Activated naive CD8-positive, alpha-beta T cell treated with anti-CD3 and anti-CD28 coated beads, Interleukin-2, amount 50 U/mL, for 16 hours (primary cell): ENCODE measurements at places on chromosomes 16 and 17.

DNA sequence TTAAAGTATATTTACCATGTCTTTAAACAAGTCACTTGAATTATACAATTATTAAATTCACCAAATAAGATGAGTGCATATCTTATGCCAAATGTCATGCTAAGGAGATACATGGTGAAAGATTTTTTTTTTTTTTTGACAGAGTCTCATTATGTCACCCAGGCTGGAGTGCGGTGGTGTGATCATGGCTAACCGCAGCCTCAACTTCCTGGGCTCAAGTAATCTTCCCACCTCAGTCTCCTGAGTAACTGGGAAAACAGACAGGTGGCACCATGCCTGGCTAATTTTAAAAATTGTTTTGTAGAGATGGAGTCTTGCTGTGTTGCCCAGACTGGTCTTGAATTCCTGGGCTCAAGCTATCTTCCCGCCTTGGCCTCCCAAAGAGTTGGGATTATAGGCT lies 149.0 kb upstream of the GOT2 start:
- no peak for DNase-seq

DNA sequence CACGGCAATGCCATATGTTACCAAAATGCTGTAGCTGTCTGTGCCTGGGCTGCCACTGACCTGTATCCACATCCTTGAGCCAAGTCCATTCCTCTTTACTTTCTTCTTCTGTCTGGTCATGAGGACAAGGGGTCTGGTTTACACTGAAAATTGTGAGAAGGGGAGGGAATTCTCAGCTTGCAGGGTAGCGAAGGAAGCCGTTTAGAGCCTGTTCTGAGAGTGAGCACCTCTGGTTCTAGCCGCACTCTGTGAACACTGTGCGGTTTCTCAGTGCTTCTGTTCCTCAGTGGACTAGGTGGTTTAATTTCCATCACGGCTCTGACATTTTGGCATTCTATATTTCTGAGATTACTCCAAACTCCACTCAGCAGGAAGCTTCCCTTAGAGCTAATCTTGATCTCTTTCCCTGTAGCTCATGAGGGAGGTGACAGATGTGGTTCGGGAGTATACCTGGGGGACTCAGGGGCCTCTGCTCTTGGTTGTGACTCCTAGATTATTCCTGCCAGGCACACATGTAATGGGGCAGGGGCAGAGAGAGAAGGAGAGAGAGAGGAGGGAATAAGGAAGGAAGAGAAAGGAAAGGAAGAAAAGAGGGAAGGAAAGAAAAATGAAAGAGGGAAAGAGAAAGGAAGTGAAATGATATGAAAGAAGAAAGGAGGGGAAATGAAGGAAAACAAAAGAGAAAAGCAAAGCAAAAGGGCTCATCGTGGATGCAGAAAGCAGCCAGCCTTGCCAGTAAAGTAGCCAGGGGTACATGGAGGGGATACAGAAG lies 14.2 kb upstream of the TBX21 start:
- no peak for DNase-seq

DNA sequence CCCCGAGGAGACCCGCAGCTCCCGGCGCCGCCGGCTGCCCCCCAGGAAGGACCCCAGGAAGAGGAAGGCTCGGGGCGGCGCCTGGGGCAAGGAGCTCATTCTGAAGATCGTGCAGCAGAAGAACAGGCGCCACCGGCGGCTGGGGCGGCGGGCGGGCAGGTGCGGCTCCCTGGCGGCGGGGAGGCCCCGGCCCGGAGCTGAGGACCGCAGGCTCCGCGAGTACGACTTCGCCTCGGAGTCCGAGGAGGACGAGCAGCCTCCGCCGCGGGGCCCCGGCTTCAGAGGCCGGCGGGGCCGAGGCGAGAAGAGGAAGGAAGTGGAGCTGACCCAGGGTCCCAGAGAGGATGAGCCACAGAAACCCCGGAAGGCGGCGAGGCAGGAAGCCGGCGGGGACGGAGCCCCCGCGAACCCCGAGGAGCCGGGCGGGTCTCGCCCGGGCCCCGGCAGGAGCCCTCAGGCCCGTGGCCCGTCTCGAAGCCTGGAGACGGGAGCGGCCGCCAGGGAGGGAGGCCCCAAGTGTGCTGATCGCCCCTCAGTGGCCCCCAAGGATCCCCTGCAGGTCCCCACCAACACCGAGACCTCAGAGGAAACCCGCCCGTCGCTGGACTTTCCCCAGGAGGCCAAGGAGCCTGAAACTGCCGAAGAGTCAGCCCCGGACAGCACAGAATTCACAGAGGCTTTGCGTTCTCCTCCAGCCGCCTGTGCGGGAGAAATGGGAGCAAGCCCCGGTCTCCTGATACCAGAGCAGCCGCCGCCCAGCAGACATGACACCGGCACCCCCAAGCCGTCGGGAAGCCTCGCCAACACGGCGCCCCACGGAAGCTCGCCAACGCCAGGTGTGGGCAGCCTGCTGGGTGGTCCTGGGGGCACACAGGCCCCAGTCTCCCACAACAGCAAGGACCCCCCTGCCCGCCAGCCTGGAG lies 22.3 kb upstream of the ZFPM1 start:
- no peak for DNase-seq

GRCh38 chr16:10878328-10878643 lies 1.3 kb downstream of the CIITA start:
- DNase-seq, result no peak

DNA sequence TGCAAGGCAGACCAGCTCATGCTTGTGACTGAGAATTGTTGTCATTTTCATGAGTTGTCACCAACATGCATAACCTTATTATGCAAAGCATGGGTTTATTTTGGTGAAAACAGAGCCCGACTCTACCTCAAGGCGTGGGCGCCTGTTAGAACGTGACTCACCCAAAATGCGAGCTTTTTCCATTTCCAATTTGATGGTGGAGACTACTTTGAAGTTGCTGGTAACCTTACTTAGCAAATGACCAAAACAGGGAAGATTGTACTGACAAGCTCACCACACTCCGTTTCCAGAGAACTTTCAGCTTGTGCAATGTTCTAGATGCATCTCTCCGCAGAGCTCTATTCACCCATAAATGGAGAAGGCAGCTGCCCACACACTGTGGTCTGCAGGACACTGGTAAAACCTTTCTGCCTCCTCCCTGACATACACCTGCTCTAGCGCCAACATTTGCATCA lies 284.5 kb downstream of the MAF start:
- no peak for DNase-seq

- DNase-seq, result no peak
Measured at GRCh38 chr16:25434064-25434463, 176.4 kb upstream of the ZKSCAN2 start.

DNA sequence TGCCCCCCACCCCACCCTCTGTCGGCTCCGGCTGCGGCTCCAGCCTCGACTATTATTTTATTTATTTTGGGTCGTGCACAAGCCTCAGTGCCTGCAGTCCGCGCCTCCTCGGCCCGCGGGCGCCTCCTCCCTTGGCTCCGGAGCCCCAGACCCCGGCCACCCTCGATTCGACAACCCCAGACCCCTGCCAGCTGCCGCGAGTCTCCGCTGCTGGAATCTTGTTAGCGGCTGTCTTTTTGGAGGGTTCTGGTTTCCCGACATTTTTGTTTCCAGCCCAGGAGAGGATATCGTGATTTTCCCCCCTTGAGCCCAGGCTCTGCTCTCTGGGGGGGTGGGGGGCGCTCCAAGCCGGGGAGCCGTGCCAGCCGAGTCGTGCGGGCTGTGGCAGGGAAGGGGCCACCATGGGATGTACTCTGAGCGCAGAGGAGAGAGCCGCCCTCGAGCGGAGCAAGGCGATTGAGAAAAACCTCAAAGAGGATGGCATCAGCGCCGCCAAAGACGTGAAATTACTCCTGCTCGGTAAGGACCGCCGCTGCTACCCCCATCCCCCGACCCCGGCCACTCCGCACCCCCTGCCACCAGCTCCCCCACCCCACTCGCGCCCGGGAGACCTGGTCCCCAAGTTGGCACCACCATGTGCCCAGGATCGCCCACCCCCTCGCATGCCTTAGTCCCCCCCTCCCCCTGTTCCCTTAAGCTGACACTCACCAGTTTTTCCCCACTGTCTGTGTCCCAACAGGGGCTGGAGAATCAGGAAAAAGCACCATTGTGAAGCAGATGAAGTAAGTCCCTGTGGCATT lies 746 bp downstream of the GNAO1 start:
- DNase-seq, result no peak

DNA sequence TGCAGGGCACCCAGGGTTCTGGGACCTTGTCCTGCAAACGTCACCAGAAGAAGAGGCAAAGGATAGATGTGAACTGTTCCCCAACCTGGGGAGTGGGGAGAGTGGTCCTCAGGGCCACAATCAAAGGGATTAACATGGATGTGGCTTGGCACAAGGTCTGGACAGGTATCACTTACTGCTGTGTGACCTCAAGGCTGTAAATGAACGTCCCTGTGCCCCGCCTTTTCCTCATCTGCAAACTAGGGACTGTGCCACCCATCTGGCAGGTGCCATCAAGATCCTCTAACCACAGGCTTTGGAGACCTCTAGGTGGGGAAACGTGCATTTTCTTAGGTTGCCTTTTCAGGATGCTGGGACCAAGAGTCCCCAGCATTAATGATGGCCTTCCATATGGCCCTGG lies 25.1 kb downstream of the SLC5A10 start:
- DNase-seq, result no peak
